Stimulated activated CD8-positive, alpha-beta memory T cell treated with anti-CD3 and anti-CD28 coated beads, Interleukin-4, amount 100 ng/mL, for 1 hour (primary cell): ENCODE measurements at places on chromosomes 1 and 21.

DNA sequence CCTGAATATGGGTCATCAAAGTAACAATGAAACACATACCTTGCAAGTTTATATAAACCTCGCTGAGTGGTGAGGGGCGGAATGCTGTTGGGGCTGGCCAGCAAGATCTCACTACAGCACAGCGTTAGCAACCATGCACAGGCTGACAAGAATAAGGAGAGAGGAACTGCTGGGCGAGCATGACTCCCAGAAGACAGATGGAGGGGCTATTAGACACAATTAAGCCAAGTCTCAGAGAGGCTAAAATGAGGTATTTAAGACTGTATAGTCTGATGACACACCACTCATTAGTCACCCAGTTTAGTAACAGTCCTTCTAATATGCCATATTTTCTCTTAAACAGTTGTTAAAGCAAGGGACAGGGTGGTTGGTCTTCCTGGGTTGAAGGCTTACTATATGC is 340.2 kb upstream of the NR5A2 start:
- no peak for DNase-seq

DNA sequence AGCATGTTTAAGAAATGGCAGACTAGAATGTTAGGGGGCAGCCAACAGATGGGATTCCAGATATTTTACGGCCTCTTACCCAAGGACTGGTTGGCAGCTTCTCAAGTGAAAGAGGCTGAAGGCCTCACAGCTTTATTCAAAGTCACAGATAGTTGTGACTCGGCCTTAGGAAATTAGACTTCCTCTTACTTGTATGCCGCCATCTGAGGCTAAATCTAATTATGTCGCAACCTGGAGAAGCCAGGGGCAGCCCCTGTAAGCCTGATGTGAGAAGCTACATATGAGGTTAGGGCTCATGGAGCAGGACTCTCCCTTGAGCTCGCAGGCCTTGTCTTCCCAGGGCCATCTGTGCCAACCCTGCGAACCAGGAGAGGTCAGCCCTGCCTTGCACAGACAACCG is 352.5 kb downstream of the HHAT start:
- no peak for DNase-seq

- DNase-seq, result no peak
These were observed 105.5 kb upstream of the S1PR1 start for GRCh38 chr1:101131239-101131843.

DNA sequence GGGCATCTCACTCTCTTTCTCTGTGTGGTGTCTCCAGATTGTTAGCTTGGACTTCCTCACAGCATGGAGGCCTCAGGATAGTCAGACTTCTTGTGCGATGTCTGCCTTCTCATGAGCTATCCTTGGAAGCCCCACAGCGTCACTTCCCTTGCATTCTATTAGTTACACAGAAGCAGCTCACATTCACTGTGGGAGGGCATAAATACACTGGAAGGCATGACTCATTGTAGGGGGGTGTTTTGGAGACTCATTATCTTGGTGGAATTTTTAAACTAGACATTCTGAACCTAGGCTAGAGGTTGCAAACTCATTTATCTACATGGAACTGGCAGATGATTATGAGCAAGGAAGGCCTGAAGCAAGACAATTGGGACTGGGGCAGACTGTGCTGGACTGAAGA is 21.4 kb upstream of the FASLG start:
- DNase-seq, result no peak
